Upper lobe of right lung (tissue), 1 donor: ENCODE measurements at places on chromosomes 1 and 21.
A peak's percentile ranks its signal among the peaks of the same experiment; 100 is the strongest.

- H3K27ac ChIP-seq = peak overlapping the region; percentile 43
- H3K36me3 ChIP-seq = no peaks in the 10 kb centered on the region
- no peak for DNase-seq
- H3K4me1 ChIP-seq = peaks cover 49% of the 10 kb centered on the region
- H3K27me3 ChIP-seq = no peaks in the 10 kb centered on the region
These were observed 44.4 kb downstream of the CACHD1 start for GRCh38 chr1:64514197-64514765.

- no peak overlapping the region for H3K27ac ChIP-seq
- H3K4me3 ChIP-seq = no peak overlapping the region
- H3K27me3 ChIP-seq = no peaks in the 10 kb centered on the region
- no peak for DNase-seq
- no peaks in the 10 kb centered on the region for H3K4me1 ChIP-seq
These were observed 89.9 kb upstream of the PDC start for GRCh38 chr1:186550832-186551231.

DNA sequence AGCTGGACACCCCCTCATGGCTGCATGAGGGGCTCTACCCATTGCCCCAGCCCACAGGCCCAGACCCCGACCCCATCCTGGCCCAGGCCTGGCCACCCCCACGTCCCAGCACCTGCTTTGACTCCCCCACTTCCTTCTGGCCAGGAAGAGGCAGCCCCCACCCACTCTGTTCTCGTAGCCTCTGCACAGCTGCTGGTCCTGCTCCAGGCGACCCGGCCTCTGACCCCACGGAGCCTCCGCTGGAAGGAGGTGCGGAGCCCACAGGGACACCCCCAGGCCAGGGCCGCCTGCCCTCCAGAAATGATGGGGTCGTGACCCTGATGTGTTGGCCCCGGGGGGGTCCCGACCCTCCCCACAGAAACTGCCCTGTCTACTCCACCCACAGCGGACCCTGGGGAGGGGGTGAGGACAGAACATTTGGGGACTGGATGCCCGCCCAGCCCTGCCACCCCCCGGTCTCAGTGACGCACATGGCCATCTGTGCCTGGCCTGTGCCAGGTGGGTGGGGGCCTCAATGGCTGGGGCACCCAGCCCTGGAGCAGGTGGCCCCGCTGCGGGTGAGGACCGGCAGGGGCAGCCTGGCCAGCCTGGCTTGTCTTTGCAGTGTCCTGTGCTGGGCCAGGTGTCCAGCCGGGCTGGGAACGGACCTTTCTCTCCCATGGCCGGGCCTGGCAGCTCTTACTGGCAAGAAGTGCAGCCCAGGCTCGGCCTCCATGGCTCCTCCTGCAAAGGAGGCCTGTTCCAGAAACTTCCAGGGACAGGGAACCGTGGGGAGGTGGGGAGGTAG, 78.6 kb downstream of the MORN1 start:
- no peak for DNase-seq
- H3K4me3 ChIP-seq = no peak overlapping the region
- peaks cover 17% of the 10 kb centered on the region for H3K36me3 ChIP-seq
- H3K27me3 ChIP-seq = no peaks in the 10 kb centered on the region

- H3K27me3 ChIP-seq = peaks cover 8% of the 10 kb centered on the region
- no peak for DNase-seq
- H3K4me1 ChIP-seq = no peaks in the 10 kb centered on the region
These were observed 148.2 kb upstream of the KLHDC7A start for GRCh38 chr1:18332576-18332975.

DNA sequence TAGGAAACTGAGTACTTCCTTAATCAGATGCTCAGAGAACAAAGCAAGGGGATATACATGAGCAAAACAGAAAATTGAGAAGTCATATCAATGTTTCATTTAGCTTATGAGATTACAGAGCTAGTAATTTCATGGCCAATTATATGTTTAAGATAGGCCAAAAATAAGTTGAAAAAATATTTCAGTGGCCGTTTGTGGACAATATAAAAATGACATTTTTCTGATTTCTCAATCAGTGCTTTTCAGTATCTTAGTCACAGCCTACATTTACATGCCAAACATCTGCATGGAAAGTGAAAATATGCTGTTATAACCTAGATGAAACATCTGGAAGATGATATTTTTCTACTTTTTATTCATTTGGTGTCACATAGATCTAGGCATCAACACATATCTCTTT, 192.5 kb downstream of the HLX start:
- H3K4me1 ChIP-seq = peaks cover 18% of the 10 kb centered on the region
- H3K4me3 ChIP-seq = no peak overlapping the region
- H3K36me3 ChIP-seq = no peaks in the 10 kb centered on the region
- no peaks in the 10 kb centered on the region for H3K27me3 ChIP-seq
- DNase-seq = no peak
- H3K27ac ChIP-seq = no peak overlapping the region

DNA sequence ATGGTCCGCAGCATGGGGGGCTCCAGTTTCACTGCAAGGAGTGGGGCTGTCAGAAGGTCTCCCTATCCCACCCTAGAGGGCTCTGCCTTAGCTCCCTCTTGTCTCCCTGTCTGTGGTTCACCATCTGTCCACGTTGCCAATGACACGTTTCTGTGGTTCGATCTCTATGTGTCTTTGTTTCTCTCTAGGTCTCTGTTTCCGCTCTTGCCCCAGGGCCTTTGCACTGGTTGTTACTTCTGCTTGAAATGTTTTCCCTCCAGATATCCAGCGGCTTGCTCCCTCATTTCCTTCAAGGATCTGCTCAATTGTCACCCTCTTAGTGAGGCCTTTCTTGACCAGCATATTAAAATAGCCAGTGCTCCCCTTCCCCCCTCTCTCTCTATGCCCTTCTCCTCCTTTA, 8.5 kb upstream of the MRPS15 start:
- H3K4me1 ChIP-seq = no peaks in the 10 kb centered on the region
- H3K27me3 ChIP-seq = no peaks in the 10 kb centered on the region
- DNase-seq = no peak

DNA sequence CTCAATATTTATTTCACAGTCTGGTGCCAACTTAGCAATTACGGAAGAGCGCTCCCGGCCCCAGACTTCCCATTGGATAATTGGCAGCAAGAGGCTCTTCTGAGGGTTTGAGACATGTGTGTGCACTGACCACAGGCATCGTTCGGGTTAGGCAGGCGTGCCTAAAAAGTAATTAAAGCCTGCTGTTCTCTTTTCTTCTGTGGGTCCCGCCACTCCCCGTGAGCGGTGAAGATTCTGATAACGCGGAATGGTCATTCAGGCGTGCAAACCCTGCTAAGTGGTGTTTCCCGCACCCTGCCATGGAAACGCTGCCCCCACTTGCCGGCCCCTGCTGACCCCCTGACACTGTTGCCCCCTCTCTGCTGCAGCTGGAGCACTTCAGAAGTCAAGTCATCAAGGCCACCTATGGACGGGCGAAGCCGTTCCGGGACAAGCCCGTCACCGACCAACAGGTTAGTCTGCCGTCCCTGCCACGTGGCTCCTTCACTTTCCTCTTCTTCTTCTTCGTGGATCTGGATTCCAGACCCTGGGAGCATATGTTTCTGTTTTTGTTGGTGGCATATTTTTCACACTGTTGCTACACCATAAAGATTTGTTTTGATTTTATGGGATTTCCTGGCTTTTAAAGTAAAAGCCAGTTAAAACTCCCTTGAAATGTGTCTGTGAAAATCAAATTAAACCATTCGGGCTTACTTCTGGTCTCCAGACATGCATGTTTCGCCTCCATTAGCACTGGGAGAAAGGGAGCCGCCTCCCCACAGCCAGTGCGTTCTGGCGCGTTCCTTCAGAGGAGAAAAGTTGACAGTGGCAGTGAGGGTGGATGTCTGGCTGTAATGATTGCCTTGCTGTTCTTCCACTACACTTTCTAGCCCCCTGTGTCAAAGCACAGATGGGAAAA, 79.9 kb downstream of the FHAD1 start:
- H3K27ac ChIP-seq = no peak overlapping the region
- H3K27me3 ChIP-seq = no peaks in the 10 kb centered on the region
- DNase-seq = no peak
- no peaks in the 10 kb centered on the region for H3K36me3 ChIP-seq
- no peak overlapping the region for H3K4me3 ChIP-seq

GRCh38 chr1:212782422-212783154, 9.0 kb downstream of the NSL1 start:
- H3K36me3 ChIP-seq = peaks cover 55% of the 10 kb centered on the region
- H3K4me3 ChIP-seq = no peak overlapping the region
- H3K4me1 ChIP-seq = no peaks in the 10 kb centered on the region
- H3K27me3 ChIP-seq = no peaks in the 10 kb centered on the region
- H3K27ac ChIP-seq = no peak overlapping the region

- no peak overlapping the region for H3K4me3 ChIP-seq
- DNase-seq = no peak
- no peaks in the 10 kb centered on the region for H3K36me3 ChIP-seq
- H3K27ac ChIP-seq = no peak overlapping the region
- no peaks in the 10 kb centered on the region for H3K4me1 ChIP-seq
- H3K27me3 ChIP-seq = no peaks in the 10 kb centered on the region
These were observed 215.0 kb downstream of the FMN2 start for GRCh38 chr1:240306673-240307072.

GRCh38 chr1:44050261-44050660, 19.0 kb upstream of the SLC6A9 start:
- no peak overlapping the region for H3K27ac ChIP-seq
- no peaks in the 10 kb centered on the region for H3K36me3 ChIP-seq
- H3K27me3 ChIP-seq = no peaks in the 10 kb centered on the region
- no peak overlapping the region for H3K4me3 ChIP-seq

- no peak overlapping the region for H3K27ac ChIP-seq
- H3K36me3 ChIP-seq = no peaks in the 10 kb centered on the region
- H3K4me1 ChIP-seq = no peaks in the 10 kb centered on the region
- no peak overlapping the region for H3K4me3 ChIP-seq
These were observed 202.5 kb downstream of the C1orf94 start for GRCh38 chr1:34378968-34379856.

DNA sequence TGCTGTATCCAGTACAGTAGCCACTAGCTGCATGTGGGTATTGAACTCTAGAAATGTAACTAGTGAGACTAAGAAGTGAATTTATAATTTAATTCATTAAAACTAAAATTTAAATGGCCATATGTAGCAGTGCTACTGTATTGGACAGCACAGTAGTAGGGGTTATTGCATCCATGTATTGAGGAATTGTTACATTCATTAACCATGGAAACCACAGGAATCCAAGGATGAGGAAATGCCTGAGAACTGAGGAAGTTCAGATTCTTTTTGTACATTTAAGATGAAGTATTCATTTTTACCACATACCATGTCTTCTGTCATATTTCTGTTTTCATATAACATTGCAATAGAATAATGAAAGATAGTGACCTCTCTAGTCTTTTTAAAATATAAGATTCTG, 2.6 kb downstream of the MTF2 start:
- no peaks in the 10 kb centered on the region for H3K27me3 ChIP-seq
- peaks cover 18% of the 10 kb centered on the region for H3K4me1 ChIP-seq
- no peak overlapping the region for H3K27ac ChIP-seq

DNA sequence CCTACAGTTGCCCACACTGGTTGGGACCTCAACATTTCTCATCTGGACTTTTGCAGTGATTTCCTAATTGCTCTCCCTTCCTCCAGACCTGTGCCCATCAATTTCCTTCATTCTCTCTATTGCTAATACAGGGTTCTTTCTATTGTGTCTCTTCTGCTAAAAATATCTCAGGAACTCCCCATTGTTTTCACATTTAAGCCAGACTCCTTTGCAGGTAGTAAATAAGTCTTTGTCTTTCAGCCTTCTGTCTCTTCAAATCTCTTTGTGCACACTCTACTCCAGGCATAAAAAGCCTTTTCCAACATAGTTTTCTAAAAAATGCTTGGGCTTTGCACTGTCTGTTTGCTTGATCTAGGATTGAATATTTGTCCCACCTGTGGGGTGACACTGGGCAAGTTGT, 340.6 kb downstream of the PAPPA2 start:
- no peaks in the 10 kb centered on the region for H3K4me1 ChIP-seq
- no peaks in the 10 kb centered on the region for H3K36me3 ChIP-seq
- no peak overlapping the region for H3K27ac ChIP-seq
- no peak for DNase-seq

DNA sequence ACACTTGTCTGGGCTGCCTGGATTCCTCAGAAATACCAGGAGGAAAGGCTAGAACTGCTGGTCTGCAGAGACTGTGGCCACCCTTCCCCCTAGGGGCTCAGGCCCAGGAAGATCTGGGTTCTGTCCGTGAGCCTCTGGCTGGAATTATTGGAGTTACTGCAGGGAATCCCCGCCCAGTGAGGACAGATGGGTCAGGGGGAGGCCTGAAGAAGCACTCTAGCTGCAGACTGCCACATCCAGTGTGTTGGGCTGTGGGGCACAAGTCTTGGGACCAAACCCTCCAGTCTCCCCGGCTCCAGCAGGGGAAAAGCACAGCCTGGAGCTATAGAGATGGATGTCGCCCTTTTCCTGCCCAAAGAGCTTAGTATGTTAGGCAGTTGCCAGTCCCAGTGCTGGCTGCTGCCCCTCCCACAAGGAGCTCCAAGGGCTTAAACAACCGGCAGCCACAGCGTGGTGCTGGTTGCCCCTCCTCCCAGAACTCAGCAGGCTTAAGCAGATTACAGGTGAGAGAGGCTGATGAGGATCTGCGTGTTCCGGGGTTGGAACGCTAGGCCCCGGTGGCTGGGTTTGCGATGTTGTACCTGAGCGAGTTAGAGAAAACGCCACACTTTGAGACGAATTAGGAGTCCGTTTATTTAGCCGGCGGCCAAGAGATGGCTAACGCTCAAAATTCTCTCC, 255.5 kb upstream of the LRRC7 start:
- no peak overlapping the region for H3K4me3 ChIP-seq
- no peak for DNase-seq
- H3K27ac ChIP-seq = no peak overlapping the region
- H3K27me3 ChIP-seq = no peaks in the 10 kb centered on the region
- no peaks in the 10 kb centered on the region for H3K36me3 ChIP-seq
- H3K4me1 ChIP-seq = no peaks in the 10 kb centered on the region

- DNase-seq = no peak
- no peak overlapping the region for H3K4me3 ChIP-seq
- no peaks in the 10 kb centered on the region for H3K27me3 ChIP-seq
- no peak overlapping the region for H3K27ac ChIP-seq
These were observed 18.1 kb downstream of the CYP4B1 start for GRCh38 chr1:46816930-46817329.

GRCh38 chr1:35539824-35540261, 17.4 kb downstream of the KIAA0319L start:
- H3K4me1 ChIP-seq = peaks cover 61% of the 10 kb centered on the region
- no peaks in the 10 kb centered on the region for H3K36me3 ChIP-seq
- peak overlapping the region; percentile 65 for H3K27ac ChIP-seq
- DNase-seq = no peak
- no peak overlapping the region for H3K4me3 ChIP-seq

GRCh38 chr1:54766726-54767125, 2.4 kb upstream of the PARS2 start:
- no peak overlapping the region for H3K27ac ChIP-seq
- no peak overlapping the region for H3K4me3 ChIP-seq
- DNase-seq = no peak
